Islet precursor cell (in vitro differentiated cells): ENCODE measurements at places on chromosomes 3 and 15.

DNA sequence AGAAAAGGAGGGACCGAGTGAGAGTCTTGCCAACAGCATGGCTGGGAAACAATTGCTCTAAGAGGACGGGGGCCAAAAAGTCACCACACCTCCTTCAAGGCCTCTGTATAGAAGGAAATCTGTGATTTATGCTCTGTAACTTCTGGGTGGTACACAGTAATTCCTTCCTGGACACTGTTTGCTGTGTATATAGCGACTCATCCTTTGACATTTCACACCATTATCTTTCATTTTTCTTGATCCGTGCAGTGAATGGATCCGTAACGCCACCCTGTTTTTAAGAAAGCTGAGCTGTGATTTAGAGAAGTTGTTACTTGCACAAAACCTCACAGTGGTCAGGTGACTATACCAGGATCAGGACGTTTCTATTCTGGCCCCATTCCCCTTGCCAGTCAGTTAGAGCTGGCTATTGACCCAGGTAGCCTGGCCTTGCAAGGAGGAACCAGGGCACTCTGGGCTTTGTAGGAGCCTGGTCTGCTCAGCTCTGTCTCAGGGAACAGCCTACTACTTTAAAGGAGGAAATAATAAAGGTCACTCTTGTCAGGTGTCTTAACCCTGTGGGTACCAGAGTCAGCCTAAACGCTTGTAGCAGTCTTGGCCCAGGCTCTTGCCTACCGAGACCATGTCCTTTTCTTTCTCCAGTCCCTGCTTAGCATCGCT lies 86.5 kb upstream of the MYZAP start:
- no peak for DNase-seq

GRCh38 chr3:112629425-112629824 lies 11.5 kb downstream of the CCDC80 start:
- DNase-seq: peak; percentile 93

DNA sequence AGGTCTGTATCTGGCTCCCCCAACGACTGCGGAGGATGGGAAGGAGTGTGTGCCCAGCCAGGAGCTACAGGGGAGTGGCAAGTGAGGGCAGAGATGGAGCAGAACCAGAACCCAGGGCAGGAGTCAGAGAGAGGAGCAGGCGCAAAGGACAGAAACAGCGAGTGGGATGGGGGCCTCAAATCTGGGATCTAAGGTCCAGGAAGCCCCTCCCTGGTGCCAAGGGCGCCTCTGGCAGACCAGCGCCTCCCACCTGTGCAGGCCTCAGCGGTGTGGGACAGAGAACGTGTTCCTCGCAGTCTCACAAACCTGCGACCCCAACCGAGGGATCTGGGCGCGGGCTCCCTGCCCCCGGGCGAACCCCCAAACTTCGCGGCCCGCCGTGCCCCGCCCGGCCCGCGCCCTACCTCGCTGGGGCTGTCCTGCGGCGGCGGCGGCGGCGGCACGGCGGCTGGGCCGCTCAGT lies 301 bp downstream of the PCBP4 start:
- DNase-seq: no peak

DNA sequence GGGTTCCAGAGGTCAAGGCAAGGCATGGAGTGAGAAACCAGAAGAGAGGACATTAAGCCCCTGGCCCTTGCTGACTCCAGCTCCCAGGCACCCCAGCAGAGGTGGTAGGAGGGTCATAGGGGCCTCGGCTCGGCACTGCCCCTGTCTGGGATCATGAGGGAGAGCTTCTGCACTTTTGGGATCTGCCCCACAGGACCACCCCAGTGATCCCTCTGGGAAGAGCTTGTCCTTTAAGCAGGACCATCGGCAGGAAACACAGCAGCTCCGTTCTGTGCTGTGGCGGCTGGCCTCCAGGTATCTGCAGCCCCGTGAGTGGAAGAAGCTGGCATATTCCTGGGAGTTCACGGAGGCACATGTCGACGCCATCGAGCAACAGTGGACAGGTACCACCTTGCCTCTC lies 35.5 kb downstream of the ANKDD1A start:
- DNase-seq: peak; percentile 43

DNA sequence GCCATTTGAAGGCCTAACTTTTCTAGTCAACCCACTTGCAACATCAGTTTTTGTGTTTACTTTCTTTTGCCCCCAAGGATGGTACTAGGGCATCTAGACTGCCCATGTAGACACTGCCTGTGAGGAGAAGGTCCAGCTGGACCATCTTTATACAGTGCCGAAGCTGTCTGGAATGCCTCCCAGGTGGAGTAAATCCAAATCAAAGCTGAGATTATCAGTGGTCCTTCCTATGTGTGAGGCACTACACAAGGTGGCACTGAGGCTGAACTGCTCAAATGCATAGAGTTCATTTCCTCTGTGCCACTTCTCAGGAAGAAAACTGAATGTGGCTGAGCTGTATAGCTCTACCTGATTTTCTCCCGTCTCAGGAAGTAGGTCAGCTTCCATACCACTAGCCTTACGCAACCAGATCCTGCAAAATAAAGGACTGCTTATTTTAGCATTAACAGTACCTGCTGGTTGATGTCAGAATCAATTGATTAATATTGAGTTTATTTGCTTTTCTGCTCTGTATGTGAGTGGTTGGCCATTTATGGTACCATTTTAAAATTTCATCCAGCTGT lies 106.1 kb downstream of the GHSR start:
- no peak for DNase-seq

GRCh38 chr3:195236801-195237570 lies 34.0 kb downstream of the XXYLT1 start:
- peak; percentile 19 for DNase-seq

- no peak for DNase-seq
These were observed 46.7 kb downstream of the ANXA2 start for GRCh38 chr15:60351066-60351465.

DNA sequence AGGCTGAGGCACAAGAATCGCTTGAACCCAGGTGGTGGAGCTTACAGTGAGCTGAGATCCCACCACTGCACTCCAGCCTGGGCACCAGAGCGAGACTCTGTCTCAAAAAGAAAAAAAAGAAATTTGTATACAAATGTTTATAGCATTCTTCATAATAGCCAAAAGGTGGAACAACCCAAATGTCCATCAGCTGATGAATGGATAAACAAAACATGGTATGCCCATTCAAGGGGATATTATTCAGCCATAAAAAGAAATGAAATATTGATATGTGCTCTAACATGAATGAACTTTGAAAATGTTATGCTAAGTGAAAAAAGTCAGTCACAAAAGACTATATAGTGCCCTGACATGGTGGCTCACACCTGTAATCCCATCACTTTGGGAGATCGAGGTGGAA lies 11.4 kb downstream of the LHFPL4 start:
- DNase-seq: no peak

GRCh38 chr3:39184081-39184967 lies 8.1 kb downstream of the XIRP1 start:
- DNase-seq: no peak

DNA sequence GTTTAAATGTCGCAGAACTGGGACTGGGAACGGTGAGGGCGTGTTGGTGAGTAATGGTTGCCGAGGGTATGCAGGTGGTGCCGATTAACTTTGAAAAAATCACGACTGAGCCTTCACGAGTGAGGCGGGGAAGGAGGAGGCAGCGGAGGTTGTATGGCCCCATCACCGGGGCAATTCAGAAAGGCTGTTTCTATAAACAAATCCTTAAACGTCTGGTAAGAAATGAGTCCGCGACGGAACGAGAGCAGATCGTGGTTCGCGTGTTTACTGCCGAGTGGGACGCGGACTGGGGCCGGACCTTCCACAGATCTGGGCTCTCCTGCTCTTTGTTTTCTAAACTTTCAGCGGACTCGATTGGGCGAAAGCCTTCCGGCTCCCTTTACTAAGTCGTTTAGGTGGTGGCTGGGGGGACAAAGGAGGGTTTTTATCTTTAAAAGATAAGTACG lies 2.7 kb downstream of the IGF1R start:
- no peak for DNase-seq

DNA sequence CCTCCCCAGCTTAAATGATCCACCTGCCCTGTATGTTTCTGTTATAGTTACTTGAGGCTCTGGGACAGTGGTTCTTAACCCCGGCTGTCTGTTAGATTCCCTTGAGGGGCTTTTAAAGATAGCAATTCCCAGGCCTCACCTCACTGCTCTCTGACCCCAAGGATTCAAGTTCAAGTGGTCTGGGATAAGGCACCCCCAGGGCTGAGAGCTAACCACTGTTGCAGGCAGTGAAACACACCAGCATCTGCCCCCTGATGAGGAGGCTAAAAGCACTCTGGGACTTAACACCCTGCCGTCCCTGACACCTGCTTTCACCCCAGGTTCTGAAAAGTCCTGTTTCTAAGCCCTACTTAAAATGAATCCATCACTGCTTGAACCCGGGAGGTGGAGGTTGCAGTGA lies 103.7 kb downstream of the LRRK1 start:
- DNase-seq: peak; percentile 40

- DNase-seq: no peak
These were observed 35.3 kb downstream of the CCPG1 start for GRCh38 chr15:55372701-55373440.

GRCh38 chr3:143410259-143410658 lies 290.7 kb downstream of the CHST2 start:
- no peak for DNase-seq

- DNase-seq: no peak
These were observed 50.6 kb downstream of the KBTBD8 start for GRCh38 chr3:67048715-67049074.

DNA sequence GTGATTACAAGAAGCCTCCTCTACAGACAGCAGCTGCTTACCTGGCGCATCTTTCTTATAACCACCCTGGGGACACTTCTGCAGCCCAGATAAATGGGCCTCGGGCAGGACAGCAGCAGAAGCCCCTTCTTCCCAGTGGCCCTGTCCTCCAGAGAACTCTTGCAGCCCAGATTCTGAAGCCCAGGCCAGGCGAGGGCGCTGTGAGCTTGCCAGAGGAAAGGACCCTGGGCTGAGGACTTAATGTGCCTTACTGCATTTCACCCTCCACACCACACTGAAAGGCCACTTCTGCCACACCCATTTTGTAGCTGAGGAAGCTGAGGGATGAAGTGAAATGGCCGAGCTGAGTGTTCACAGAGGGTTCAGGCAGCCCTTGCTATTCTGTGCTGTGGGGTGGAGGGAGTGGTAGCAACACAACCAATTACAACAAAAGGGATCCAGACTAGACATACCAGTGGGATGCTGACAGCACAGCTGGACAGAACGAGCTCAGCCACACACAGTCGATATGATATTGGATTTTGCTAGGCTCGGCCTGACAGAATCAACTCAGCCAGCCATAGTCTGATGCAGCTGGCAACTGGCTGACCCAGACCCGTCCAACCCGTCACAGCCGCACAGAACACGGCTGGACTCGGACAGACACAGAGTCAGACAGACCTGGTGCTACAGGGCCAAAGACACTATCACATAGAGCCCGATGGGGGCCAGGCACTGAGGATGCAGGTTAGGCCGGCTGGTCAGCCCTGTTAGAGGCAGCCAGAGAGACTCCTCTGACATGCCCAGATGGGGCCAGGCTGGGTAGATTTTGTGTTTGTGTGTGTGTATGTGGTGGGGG lies 7.3 kb downstream of the ACOX2 start:
- DNase-seq: peak; percentile 90

GRCh38 chr15:70301396-70301795 lies 203.7 kb upstream of the TLE3 start:
- no peak for DNase-seq

GRCh38 chr3:128274837-128275236 lies 121.6 kb downstream of the EEFSEC start:
- DNase-seq: peak; percentile 92

DNA sequence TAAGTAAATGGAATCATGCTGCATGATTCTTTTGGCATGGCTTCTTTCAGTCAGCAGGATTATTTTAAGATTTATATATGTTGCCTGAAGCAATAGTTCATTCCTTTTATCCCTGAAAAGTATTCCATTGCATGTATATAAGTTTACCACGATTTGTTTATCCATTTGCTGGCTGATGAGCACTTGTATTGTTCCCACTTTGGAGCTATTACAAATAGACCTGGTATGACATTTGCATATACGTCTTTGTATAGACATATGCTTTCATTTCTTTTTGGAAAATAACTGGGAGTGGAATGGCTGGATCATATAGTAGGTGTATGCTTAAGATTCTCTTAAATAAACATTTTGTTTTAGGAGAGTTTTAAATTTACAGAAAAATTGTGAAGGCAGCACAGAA lies 79.3 kb upstream of the CBLB start:
- DNase-seq: no peak

DNA sequence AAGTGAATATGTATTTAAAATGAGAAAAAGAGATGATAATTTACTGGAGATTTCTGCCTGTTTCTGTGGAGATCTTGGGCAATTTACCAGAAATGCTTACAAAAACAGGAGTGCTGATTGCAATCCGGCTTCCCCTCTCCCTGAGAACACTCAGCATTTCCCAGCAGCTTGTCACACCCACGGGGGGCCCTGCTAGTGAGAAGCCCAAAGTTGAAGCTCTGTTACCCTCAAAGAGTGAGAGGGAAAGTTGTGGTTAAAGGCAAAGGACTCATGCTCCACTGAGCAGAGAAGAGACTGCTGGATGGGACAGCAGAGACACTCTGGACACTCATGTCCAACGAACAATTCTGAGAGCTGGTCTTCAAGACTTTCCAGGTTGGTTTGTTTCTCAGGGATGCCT lies 2.9 kb downstream of the MCTP2 start:
- no peak for DNase-seq

GRCh38 chr15:43190178-43190577 lies 5.0 kb downstream of the CCNDBP1 start:
- no peak for DNase-seq

DNA sequence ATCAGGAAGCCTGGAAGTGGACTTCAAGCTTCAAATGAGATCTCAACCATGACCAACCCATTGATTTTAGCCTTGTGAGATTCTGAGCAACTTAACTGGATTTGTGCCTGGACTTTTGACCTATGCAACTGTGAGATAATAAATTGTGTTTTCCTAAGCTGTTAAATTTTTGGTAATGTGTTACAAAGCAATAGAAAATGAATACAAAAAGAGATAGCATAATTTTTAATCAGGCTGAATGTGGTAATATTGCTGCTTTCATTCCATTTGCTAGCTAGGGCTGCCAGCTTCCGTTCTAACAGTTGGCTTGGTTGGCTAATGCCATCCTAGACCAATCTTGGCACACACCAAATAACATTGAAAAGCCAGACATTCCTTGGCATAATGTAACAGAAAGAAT lies 12.2 kb downstream of the PROS1 start:
- DNase-seq: no peak

- peak; percentile 42 for DNase-seq
These were observed 88.7 kb downstream of the LIPC start for GRCh38 chr15:58520464-58520863.
